CD4-positive, alpha-beta T cell treated with Interleukin-15 for 1 hour (primary cell): ENCODE measurements at places on chromosomes 12 and 14.
A peak's percentile ranks its signal among the peaks of the same experiment; 100 is the strongest.

- no peak for DNase-seq
Measured at GRCh38 chr12:81957631-81958030, 198.5 kb upstream of the PPFIA2 start.

GRCh38 chr12:130461839-130462557 is 124.3 kb downstream of the PIWIL1 start:
- no peak for DNase-seq

GRCh38 chr12:58247633-58248032 is 306.3 kb downstream of the ATP23 start:
- no peak for DNase-seq

GRCh38 chr12:44380861-44381260 is 495.3 kb downstream of the NELL2 start:
- no peak for DNase-seq

GRCh38 chr14:77485256-77485655 is 13.4 kb downstream of the ISM2 start:
- DNase-seq, result no peak

- no peak for DNase-seq
Measured at GRCh38 chr12:65534238-65534841, 255.9 kb downstream of the MSRB3 start.

GRCh38 chr12:69161829-69162228 is 77.5 kb upstream of the CPSF6 start:
- peak; percentile 24 for DNase-seq

DNA sequence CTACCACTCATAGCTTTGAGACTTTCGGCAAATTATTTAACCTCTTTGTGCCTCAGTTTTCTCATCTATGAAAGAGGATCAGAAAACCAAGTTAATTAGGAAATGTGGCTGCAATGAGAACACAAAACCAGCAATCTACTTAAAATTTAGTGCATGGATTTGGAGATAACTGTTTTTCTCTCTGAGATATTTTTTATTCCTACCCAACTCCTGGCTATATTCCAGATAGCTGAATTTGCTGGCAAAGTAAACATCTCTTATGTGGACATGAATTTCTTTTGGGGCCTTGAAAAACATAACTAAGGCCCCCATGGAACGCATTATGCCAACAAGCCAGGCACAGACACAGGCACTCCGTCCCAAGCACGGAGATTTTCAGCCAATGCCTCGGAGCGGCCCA is 53.4 kb upstream of the FOXN3 start:
- DNase-seq, result no peak
